ENCODE measurements at places on chromosomes 1 and 21. TPM values are rescaled to one million over a fixed set of nuclear protein-coding genes. Genes with fewer than 3 reads are reported as not detected.
A peak's percentile ranks its signal among the peaks of the same experiment; 100 is the strongest.

GRCh38 chr1:12539705-12540579 is 78.1 kb downstream of the DHRS3 start:
- DNase-seq: peak; percentile 90

DNA sequence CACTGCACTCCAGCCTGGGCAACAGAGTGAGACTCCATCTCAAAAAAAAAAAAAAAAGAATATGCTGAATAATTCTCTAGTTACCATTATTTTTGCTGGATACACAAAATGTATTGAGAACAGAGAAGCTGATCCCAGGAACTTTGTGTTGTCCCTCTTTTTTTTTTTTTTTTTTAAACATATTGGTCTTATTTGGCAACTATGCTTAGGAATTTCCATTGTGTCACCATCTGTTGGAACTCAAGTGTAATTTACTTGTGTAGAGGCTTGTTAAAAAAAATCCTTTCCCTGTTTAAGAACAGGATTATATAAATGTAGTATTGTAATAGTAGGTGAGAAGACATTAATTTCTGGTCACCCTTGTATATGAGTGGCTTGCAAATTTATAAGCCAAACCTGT is 28.6 kb downstream of the CAMSAP2 start:
- DNase-seq: no peak

DNA sequence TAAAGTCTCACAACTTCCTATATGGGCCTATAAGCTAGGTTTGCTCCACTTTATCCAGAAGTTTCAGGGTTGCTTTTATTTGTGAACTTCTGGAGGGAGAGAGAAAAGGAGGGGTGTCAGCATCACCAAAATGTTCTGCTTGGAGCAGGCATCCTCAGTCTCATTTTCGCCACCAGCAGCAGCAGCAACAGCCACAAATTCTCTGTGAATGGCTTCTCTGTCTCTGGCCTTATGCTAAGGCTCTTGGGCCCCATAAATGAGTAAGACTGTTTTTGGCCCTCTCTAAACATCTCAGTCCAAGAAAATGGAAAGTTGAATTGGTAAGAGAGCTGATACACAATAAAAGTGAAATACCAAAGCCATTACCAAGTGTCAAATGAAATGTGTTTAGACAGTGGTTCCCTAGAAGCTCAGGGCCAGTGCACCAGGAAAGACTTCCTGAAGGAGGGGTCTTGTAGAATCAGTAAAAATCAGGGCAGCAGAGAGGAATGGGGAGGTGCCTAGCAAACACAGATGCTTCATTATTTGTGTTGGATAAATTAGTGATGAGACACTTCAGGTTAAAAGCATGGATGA is 53.0 kb upstream of the SPATA6 start:
- no peak for DNase-seq

GRCh38 chr1:47323599-47324031 is 9.7 kb upstream of the STIL start:
- DNase-seq: no peak

- no peak for DNase-seq
Measured at GRCh38 chr1:35558374-35559316, 1.0 kb downstream of the NCDN start.

DNA sequence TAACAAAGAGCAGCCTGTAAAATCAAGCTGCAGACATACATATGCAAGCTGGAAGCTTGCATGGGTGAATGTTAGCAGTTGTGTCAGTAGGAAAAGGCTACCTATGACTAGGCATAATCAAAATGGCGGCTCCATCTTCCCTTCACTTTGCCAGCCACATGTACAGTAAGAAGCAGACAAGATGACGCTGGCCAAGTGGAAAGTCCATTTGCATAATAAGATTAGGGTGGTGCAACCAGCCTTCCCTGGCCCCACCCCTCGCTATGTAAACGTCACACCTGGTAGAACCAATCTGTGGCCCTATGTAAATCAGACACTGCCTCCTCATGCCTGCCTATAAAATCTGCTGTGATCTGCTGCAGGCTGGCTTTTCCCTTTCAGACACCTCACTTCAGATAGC is 171.9 kb upstream of the USP25 start:
- no peak for DNase-seq

DNA sequence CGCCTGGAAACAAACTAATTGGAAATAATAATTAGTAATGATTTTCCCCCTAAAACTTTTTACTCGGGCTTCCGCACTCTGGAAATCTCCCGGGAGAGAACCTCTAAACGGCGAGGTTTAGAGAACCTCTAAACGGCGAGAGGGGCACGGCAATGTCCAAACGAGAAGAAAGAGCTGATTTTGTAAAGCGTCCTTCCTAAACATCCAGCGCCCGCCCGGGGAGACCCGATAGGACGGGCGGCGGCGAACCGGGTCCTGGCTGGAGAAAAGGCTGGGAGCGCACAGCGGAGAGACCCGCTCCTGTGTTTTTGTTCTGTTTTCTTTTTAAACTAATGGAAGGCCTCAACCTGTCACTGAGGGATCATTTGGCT is 1.6 kb downstream of the PAX7 start:
- no peak for DNase-seq

GRCh38 chr1:218521414-218522169 is 176.5 kb downstream of the TGFB2 start:
- no peak for DNase-seq

- no peak for DNase-seq
Measured at GRCh38 chr1:169931795-169932231, 38.1 kb upstream of the SCYL3 start.

- peak; percentile 82 for DNase-seq
Measured at GRCh38 chr1:167059045-167059808, 30.9 kb downstream of the GPA33 start.

- DNase-seq: no peak
Measured at GRCh38 chr1:231553320-231553719, 24.9 kb downstream of the TSNAX start.

DNA sequence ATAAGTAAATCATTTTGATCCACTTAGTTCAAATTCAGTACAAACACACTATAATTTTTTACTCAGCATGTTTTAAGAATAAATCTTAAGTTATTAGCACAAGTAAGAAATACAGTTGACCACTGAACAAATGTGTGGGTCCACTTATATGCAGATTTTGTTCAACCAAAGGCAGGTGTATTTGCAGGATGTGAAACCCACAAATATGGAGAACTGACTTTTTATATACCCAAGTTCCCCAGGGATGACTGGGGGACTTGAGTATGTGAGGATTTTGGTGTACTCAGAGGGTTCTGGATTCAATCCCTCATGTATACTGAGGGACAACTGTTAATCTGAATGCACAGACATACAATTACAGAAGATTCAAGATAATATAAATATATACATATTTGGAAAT is 25.7 kb upstream of the ERICH3 start:
- no peak for DNase-seq

- DNase-seq: no peak
Measured at GRCh38 chr21:40575976-40576375, 271.0 kb downstream of the DSCAM start.

DNA sequence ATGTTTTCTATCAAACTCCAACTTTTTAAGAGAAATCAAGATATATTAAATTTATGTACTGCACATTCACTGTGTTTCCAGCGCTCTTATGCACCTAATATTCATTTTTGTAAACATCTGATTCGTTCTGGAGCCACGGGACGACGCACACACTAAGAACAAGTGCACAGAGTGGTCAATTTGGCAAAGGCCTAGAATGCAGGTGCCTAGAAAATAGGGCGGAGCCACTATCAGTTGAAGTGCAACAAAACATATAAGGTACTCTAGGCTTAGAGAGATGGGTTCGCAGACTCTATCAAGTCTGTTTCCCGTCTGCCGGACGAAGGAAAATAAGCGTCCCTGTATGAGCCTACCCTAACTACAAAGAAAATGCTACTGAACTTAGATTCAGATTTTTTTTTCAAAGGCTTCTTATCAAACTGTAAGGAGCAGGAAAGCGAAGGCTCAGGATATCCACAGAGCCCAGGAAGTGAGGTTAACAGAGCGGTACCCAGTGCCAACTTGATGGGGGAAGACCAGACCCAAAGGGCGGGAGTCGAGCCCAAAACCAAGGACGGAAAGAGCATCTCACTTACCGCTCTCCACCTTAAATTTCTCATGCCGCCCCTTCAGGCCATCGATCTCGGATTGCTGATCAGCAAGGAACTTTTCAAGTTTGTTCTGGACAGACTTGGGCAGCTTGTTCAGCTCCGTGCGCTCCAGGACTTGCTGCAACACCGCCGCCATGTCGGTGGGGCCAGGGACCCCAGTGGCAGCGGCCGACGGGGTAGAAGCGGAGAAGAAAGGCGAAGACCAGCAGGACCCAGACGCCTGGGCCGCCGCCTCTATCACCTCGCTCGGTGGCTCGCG is 526 bp downstream of the TPR start:
- DNase-seq: no peak

DNA sequence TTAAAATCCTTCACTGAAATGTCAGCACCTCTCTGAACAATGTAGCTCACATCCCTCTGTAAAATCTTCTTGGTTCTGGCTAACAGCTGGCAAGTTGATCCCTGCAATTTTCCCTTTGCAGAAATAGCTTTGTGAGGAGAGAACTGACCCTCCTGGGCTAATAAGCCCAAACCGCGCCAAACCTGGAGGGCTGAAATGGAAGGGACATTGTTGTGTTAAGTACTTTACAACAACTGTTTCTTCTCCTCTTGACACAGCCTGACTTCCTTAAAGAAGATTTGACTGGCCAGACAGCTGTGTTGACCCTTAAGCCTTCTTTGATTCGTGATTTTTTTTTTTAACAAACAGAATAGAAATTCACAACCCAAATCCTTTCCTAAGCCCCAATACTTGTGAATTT is 5.7 kb downstream of the LMX1A start:
- no peak for DNase-seq

DNA sequence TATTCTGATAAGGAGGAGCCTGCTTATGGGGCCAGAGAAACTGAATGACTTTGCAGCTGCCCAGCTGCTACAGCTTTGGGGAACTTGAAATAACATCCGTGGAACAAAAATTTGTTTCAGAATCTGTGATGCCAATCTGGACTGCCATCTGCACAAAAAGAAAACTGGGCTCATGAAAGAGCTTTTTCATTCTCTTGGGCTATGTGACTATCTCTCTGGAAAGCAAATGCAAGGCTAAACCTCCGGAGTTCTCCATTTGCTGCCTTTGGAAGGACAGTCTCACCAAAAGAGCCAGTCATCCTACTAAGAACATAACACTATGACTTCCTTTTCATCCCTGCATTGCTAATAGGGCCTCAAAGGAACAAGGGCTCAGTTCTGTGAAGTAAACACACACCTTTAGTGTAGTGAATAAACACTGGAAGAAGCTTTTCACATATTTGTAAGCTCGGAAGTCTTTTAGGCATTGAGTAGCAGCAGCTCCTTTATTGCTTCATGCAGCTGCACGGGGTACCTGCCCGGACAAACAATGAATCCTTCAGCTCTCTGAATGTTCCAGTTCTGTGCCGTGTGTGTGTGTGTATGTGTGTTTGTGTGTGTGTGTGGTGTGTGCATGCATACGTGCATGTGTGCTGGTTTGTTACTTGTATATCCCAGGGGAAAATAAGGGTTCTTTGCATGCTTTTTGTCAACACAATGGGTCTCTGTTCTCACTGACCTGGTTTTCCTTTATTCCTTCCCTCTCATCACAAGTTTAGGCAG is 255.5 kb upstream of the SGIP1 start:
- no peak for DNase-seq

DNA sequence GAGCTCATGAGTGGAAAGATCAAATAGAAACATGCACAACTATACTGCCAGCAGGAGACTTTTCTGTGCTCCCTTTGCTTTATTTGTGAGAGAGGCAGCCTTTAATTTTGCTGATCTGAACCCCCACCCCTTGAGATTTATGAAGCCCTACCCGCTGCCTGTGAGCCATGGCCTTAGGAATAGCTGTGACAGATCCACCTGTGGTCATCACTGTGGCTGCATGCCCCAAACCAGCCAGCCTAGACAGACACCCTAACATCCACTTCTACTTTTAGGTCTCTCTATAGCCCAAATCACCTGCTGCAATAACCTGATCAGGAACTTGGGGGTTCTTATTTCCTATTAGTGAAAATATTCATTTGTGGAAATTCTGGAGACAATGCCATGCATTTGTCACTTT is 196.2 kb downstream of the C1orf94 start:
- no peak for DNase-seq

GRCh38 chr1:74629283-74629682 is 44.3 kb downstream of the ERICH3 start:
- no peak for DNase-seq

- peak; percentile 72 for DNase-seq
Measured at GRCh38 chr1:37682334-37682987, 9.9 kb upstream of the CDCA8 start.

- no peak for DNase-seq
Measured at GRCh38 chr1:87219626-87220025, 109.1 kb upstream of the LMO4 start.

GRCh38 chr1:113190078-113190477 is 117.1 kb downstream of the LRIG2 start:
- DNase-seq: no peak

DNA sequence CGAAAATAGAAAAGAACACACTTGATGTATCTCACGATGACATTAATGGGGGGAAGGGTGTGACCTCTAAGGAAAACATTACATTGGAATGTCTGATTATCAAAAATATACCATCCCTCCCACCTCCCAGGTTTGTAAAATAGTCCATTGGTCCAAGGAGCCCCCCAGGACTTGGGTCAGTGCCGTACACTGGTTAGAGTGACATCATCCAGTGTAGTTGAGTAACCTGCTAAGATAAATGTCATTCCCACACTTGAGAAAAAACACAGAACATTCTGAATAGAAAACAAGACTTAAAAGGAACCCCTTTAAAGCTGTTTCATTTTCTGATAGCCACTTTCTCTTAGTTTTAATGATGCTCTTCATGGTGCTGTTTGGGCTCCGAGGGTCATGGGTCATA is 15.2 kb downstream of the DDX20 start:
- DNase-seq: no peak

DNA sequence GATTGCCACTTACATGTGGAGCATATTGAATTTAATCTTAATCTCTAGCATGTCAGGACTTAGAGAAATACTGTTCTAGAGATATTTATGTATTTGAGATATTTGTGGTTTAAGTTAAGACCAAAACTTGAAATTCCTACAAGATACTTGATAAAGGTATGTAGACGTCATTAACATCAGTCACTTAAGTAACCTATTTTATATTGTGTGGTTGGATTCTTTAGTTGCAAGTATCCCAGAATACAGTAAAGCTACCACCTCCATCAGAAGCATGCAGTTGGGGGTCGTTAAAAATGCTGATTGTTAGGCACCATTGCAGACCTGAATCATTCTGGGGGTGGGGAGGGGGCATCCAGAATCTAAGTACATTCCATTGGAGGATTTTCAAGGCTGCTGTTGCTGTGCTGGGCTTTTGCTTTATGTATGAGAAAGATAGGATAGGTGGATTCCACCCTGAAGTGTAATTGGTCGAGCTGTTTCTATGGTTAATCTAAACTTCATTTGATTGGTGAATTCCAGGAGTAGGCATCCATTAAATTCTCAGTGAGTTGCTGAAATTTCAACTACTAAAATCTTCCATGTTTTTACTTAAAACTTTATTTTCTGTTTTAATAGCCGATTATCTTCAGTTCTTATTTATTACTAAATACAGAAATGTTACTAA is 4.0 kb downstream of the H3-3A start:
- DNase-seq: no peak

Gene NTMT2
- 4.1 TPM for total RNA-seq

Gene SPRR4
- total RNA-seq: not detected

Gene GBP7
- not detected for total RNA-seq

Gene PDC
- not detected for total RNA-seq

Gene PSMA5
- total RNA-seq: 56.8 TPM

Gene ORC1
- 0.22 TPM for total RNA-seq

Gene IL10RB
- total RNA-seq: 8.8 TPM

Data from Right ventricle myocardium superior (tissue), 1 donor.